NCI-H1930 (cell line): ENCODE measurements at places on chromosomes 13 and 19.
A peak's percentile ranks its signal among the peaks of the same experiment; 100 is the strongest.

- DNase-seq: no peak
Observed at GRCh38 chr19:39325778-39326665, 5.4 kb upstream of the LRFN1 start.

DNA sequence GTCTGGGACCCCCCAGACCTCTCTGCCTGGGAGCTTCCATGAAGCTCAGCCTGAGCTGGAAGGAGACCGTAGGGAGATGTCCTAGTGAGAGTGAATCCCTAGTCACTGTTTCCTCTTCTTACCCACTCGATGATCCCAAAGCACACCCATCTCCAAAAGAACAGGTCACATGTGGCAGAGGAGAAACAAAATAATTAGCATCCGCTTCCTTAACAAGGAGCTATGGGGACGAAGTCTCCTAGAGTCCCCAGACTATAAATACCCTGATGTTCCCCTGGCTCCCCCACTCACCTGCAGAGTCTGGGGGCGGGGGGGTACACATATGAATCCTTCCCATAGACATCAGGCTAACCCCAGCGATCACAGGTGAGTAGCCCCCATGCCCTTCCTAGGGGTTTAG is at the start of gene OR1I1:
OR1I1 (plus strand) TSS at position 301 of the 400 bp plus-strand sequence. CDS start 4,855 bp downstream, outside the sequence.
- DNase-seq: no peak

GRCh38 chr13:77751513-77752456 is 54.3 kb downstream of the SLAIN1 start:
- peak; percentile 43 for DNase-seq

GRCh38 chr13:28528388-28528787 is 33.5 kb upstream of the FLT1 start:
- no peak for DNase-seq
